ENCODE measurements at places on chromosomes 1 and 21. TPM values are rescaled to one million over a fixed set of nuclear protein-coding genes. Genes with fewer than 3 reads are reported as not detected.

GRCh38 chr1:225299624-225300023 lies 128.2 kb downstream of the LBR start:
- DNase-seq: no peak

DNA sequence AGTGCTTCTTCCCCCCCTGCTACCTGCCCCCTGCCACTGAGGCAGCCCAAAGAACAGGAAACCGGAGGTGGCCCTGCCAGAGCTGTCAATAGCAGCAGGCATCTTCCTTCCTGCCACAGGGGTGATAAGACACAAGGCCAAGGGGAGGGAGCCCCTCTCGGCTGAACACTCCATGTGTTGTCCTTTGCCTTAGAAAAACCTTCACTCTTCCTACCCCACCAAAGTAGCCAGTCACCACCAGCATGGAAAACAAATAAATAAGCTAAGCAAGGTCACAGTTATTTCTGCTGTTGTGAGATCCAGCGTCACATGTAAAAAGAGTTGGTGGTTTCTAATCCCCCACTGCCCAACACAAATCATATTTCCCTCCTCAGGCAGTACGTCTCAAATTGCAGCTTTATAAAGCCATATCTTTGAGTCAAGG lies 104.8 kb upstream of the DPT start:
- DNase-seq: no peak

OR2T2 gene
- total RNA-seq: not detected

PLPPR4 gene
- not detected for total RNA-seq

- DNase-seq: no peak
These were observed 378.5 kb downstream of the SMYD3 start for GRCh38 chr1:246128494-246129069.

GRCh38 chr1:199002661-199003060 lies 363.8 kb downstream of the PTPRC start:
- no peak for DNase-seq

Measured in CD4-positive, alpha-beta T cell (primary cell).